ENCODE measurements at places on chromosomes 16 and 17.

GRCh38 chr17:42248351-42249179 lies 27.6 kb downstream of the STAT5B start:
- DNase-seq: peak; percentile 57

DNA sequence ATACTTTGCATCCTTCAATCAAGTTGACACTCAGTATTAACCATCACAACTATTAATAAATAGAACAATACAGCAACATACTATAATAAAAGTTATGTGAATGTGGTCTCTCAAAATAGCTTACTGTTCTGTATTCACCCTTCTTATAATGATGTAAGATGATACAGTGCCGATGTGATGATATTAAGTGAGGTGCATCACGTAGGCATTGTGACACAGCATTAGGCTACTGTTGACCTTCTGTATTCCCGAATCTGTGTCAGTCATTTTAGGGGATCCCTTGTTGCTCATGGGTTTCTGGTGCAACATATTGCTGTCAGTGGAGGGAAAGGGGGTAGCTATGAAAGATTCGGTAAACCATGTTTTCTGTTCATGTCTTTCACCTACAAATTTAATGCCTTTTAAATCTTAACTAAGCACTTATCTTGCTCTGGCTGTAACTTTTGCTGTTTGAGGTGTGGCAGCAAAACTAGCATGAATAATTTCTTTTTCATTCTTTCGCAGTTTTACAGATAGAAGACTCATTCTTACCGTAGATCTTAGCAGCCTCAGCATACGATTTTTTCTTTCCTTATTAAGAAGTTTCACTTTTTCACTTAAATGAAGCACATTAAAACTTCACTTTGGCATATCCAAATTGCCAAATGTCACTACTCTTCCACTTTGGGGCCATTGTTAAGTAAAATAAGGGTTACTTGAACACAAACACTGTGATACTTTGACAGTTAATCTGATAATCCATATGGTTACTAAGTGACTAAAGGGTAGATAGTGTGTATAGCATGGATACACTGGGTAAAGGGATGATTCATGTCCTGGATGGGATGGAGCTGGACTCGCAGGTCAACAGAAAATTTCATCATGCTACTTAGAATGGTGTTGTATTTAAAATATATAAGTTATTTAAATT lies 29.6 kb downstream of the NFAT5 start:
- no peak for DNase-seq

GRCh38 chr17:55897301-55897700 lies 146.4 kb downstream of the PCTP start:
- no peak for DNase-seq

GRCh38 chr16:54080524-54081008 lies 206.0 kb downstream of the IRX3 start:
- DNase-seq: no peak

DNA sequence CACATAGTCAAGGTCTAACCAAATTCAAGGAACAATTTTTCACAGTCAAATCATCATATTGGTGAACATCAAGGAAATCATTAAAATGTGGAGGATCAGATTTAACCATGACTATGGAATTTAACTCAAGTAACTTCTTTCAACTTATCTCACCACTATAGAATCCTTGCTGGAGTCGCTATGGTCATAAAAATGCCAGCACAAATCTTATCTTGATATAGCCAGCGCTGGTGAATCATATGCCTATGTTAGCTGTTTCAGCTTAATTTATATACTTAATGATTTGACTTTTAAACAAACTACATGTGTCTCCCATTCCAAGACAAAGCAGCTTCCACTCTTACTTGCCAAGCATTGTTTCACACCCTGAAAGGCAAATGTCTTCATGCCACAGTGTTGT lies 416.4 kb downstream of the CDH11 start:
- DNase-seq: no peak

- no peak for DNase-seq
Measured at GRCh38 chr16:66426112-66427035, 721 bp upstream of the BEAN1 start.

DNA sequence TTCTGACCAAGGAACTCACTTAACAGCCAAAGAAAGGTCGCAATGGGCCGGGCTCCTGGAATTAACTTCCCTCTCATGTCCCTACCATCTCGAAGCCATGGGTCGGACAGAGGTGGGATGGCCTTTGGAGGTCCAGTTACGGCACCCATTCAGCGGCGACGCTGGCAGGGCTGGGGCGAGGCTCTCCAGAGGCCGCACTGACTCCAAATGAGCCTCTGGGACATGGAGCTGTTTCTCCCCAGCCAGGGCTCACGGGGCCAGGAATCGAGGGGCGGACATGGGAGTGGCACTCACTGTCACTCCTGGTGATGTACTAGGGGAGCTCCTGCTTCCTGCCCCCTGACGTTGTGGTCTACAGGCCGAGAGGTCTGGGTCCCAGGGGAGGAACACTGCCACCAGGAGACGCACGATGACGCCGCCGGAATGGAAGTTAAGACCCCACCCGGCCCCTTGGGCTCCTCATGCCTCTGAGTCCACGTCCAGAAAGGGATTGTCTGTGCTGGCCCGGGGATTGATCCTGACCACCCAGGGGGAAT lies 60.7 kb upstream of the METRNL start:
- no peak for DNase-seq

DNA sequence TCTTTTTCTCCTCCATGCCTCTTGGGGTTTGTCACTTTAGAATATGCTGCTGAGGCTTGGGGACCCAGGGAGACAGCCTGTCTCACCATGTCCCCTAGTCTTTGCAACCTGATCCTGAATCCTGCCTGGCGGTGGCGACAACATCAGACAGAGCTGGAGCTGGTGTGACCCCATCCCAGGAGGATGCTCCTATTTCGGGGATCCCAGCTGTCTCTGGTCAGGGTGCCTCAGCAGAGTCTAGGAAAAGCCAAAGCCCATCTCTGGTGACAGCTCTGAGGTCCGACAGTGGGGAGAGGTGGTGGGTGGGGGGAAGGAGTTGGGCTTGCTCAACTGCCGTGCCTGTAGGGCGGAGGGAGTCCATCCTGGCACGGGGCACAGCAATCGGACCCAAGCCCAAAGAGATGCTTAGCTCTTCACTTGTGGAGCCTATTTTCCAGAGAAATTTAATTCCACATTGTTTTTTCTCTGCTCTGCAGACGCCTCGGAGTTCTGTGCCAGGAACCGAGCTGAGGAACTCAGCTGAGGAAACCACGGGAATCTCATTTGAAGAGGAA lies 10.3 kb upstream of the TNS4 start:
- no peak for DNase-seq

DNA sequence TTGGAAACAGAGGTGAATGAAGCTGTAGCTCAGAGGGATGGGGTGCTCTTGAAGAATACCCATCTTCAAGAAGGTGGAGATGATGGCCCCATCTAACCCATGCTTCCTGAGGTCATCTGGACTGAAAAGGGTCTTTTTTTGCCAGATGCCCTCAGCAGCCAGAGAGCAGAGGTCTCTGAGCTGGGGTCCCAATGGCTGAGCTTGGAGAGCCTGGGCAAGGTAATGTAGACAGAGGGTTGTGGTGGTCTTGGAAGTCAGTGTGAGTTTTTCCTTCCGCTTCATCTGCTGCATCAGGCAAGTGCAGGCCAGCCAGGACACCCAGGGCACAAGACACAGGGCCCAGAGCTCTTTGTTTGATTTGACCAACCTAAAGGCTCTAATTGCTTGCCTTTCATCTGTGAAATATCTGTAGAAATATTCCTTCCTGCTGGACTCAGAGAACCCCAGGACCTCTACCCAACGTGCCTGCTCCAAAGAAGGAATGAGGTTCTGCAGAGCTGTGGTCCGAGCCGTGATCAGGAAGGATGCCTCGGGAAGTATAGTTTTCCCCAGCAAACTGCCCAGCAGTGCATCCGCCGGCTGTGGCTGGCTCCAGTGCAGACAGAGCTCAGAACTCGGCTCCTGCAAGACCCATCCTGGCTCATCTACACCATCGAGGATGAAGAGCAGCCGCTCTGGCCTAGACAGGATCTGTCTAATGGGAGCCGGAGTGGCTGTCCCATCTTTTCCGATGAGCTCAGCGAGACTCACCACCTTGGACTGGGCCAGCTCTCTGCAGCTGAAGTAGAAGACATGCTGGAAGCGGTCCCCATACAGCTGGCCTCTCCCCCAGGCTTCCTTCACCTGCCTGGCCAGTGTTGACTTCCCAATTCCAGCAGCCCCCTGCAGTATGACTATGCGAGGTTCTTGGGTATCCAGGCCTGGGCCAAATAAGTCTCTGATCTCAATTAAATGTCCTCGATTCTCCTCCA lies 25.2 kb downstream of the NLRP1 start:
- no peak for DNase-seq

GRCh38 chr17:63819585-63820537 lies 7.4 kb upstream of the PSMC5 start:
- DNase-seq: no peak

- DNase-seq: no peak
Measured at GRCh38 chr17:1110541-1110861, 69.3 kb downstream of the ABR start.

- DNase-seq: no peak
Measured at GRCh38 chr17:48757524-48757961, 29.0 kb upstream of the HOXB13 start.

DNA sequence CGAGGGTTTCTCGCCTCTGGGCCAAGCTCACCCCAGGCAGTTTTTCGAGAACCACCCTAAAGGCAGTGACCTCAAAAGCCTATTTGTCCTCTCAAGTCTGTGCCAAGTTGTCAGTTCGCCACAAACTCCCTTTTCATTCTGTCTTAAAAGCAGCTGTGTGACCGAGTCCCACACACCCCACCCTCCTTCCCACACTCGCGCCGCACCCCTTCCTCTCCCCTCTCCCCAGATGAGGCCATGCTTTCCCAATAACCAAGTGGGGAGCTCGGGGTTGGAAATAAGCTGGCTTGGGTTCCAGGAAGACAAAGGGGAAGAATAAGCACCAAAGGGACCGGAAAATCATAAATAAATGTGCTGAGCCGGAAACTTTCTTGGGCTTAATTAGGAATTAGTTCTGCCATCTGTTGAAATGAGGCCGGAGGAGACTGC lies 36.7 kb downstream of the GRIN2C start:
- no peak for DNase-seq

DNA sequence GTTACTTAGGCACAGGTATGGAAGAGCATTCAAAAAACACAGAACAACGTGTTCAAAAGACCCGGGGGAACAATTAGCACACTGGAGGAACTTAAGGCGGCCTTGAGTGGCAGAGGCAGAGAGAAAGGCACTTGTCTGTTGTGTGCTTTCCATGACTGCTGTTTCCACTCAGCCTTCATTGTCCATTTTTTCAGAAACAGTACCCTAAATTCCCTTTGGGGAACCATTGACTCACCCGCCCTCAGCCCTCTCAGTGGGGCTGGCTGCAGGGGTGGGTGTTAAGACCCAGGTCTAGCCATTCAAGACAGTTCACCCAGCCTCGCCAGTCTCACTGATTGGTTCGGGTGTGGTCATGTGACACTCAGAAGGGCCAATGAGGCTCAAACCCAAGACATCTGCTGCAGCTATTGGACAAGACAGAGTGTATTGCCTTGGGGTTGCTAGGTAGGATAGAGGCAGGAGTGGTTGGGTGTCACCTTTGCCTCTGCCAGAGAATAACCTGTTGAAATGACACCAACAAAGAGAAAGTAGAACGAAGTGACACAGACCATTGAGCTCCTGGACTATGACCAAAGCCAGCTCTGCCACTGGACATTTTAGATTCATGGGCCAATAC lies 19.6 kb upstream of the CEP20 start:
- peak; percentile 3 for DNase-seq

DNA sequence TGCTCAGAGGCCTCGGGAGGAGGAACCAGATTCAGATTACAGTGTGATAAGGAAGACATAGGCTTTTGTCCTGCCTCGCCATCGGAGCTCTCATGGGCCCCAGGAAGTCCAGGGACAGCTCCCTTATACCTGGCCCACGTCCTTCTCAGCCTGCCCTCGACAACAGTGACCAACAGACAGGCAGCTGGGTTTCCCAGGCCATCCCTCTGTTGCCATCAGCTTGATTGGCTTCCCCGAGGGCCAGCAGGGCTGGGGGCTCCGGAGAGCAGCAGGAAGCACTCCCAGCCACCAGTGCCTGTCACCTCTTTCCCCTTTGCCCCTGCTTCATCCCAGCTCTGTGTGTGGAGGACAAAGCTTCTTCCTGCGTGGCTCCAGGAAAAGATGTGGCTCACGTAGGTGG lies 17.6 kb downstream of the CD300A start:
- no peak for DNase-seq

DNA sequence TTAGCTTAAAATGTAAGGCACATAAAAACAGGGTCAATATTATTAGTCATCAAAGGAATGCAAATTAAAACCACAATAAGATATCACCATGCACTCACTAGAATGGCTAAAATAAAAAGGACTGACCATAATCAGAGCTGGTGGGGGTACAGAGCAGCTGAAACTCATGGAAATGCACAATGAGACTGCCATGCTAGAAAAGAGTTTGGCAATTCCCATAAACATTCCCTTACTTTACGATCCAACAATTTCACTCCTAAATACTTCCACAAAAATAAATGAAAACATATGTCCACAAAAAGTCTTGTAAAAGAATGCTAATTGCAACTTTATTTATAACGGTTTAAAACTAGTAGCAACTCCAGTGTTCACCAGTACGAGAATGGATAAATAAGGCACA lies 36.1 kb upstream of the ERCC4 start:
- DNase-seq: no peak

DNA sequence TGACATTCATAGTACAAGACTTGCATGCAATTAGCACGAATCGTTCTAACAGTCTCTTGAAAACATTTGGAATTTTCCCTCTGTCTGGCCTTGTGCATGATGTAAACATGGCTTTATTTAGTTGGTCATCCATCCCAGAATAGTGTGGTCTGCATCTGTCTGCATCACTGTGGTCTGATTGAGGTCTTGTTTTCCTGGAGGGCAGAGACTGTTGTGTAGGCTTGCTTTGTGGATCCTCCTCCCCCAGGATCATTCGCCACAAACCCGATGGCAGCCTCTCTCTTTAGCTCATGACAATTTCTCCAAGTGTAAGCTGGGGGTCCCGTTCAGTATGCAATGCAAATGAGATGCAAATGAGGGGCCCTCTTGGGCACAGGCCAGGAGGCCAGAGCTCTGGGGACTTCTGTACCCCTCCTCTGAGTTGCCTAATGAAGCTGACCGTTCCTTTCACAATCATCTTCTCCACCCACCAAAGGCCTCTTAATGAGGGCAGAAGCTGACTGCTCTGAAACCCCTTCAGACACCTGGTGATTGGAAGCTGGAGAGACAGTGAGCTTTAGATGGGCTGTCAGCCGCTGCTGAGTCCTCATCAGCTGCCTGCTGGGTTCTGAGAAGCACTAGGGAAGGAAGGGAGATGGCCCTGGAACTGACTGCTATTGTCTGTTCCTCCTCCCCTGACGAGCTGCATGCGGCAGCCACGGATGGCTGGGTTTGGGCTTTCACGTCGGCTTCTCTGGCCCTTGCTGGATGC lies 201.2 kb upstream of the CACNG3 start:
- DNase-seq: no peak

GRCh38 chr16:56912746-56913708 lies 18.9 kb upstream of the HERPUD1 start:
- no peak for DNase-seq

DNA sequence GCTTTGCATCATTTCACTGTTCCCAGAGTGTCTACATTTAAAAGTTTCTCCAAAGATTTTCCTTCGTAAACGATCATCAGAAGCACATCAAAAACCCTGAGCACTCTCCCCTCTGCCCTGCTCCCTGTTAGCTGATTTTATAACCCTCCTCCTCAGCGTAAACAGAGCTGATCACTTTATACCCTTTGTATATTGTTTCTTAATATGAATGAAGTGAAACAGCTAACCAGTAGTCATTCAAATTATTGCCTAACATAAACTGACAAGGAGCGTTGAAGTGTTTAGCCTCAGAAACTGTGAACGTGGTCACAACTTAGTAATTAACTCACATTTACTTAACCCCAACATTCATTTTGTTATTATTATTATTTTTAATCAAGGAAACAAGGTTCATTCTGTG lies 160.0 kb upstream of the FOXF1 start:
- no peak for DNase-seq

GRCh38 chr16:11156401-11156800 lies 99.6 kb downstream of the SOCS1 start:
- no peak for DNase-seq

Data from stimulated activated CD4-positive, alpha-beta T cell treated with anti-CD3 and anti-CD28 coated beads, Interleukin-4, amount 100 ng/mL, for 1 hour (primary cell).